ENCODE measurements at places on chromosomes 5 and 9.

DNA sequence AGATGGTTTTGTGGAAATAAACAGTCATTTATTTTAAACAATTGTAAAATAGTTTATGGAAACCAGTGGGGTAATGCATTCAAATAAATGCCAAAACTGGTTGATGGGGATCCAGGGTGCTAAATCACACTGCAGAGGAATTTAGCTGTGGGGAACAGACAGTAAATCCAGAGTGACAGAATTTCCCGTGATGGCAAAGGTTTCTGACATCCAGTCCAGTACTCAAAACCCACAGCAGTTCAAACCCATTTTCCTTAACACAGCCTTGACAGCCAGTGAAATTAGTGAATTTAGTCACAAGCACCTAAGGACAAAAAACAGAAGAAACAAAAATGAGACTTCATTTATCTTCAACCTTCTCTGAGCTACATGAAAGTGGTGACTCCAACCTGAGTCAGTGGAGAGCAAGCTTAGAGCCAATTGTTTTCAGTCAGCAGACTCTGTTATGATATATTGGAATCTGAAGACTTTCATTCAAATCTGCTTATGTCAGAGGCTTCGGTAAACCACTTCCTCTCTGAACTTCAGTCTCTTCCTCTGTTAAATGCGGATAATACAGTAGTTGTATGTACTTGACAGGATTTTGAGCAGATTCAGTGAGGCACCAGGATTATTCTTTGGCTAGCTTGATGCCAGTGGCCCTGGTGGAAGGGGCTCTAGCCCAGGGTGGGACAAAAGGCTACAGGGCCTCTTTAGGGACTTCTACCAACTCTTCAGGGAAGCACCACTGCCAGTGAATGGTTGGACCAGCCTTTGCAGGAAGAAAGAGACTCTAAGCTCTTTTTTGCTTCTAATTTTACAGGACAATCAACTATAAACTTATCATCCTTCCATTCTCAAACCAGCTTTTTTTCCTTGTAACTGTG, 185.3 kb downstream of the MAPKAP1 start:
- DNase-seq: peak; percentile 41

- no peak for DNase-seq
Observed at GRCh38 chr5:55324815-55325418, 17.1 kb downstream of the MTREX start.

- no peak for DNase-seq
Observed at GRCh38 chr5:81268521-81269196, 32.7 kb upstream of the ZCCHC9 start.

- no peak for DNase-seq
Observed at GRCh38 chr5:18329328-18329727, 695.1 kb downstream of the TAF11L14 start.

- DNase-seq: no peak
Observed at GRCh38 chr5:149549461-149550267, 1.6 kb downstream of the CSNK1A1 start.

DNA sequence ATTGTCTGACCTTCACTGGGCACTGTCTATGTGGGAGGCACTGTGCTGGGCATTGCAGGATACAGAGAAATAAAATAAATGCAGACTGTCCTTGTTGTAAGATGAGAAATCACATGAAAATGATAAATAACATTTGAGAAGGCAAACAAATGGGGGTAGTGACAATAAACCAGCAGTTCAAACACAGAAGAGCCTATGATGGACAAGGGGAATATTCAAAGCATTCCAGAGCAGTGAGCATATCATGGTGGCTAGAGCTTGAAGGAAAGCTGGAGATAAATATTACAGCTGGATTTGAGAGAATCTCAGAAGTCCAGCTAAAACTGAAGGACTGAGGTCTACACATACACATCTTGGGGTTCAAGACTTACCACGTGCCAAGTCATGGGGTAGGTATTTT, 209.9 kb downstream of the ASTN2 start:
- no peak for DNase-seq

GRCh38 chr9:130158001-130158400, 14.2 kb upstream of the NCS1 start:
- no peak for DNase-seq

DNA sequence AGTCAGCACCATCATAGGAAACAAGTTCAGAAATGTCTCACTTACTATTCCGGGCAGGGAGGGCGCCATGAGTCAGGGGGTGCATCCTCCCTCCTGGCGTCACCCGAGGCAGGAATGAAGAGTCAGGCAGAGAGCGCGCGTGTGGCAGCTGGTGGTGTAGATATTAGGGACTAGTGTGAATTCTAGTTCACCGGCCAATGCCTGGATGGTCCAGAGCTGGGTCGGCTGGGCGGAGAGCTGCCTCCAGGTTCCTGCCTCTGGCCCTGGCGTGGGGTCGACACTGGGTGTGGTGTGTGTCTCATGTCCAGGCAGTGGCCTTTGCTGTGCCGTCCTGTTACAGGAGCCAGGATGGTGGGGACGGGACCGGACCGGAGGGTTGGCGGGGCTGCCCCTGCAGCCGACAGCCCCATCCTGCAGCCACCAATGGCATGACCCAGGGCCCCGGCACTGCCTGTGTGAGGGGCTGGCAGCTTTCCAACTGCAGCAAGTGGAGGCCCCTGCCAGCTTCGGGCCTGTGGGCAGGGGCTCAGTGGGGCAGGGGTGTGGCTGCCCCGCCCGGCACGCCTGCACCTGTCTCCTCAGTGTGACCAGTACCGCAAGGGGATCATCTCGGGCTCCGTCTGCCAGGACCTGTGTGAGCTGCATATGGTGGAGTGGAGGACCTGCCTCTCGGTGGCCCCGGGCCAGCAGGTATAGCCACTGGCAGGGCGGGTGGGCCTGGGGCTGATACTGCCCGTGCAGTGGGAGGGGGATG, 9.1 kb downstream of the DIPK1B start:
- DNase-seq: no peak

- DNase-seq: no peak
Observed at GRCh38 chr5:107449369-107449768, 221.4 kb downstream of the EFNA5 start.

GRCh38 chr9:79023134-79023580, 548.6 kb upstream of the TLE4 start:
- no peak for DNase-seq

GRCh38 chr5:143386725-143387124, 16.8 kb downstream of the NR3C1 start:
- no peak for DNase-seq
